ENCODE measurements at places on chromosomes 1 and 21.

DNA sequence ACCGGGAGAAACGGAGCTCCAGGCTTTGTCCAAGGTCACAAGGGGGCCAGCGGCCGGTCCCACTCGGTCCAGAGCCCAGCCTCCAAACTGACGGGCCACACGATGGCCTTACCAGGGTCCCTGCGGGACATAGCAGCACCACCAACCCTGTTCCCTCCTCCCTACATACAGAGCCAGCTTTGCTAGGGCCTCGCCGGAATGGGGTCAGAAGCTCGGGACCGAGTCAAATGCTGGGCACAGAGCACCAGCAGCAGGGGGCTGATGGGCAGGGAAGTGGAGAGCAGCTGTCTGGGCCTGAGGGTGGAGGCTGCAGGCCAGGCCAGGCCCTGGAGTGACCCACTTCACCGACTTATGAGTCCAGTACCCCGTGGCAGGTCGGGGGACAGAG, 14.9 kb upstream of the TTC39A start:
- no peak for DNase-seq

- DNase-seq: no peak
Observed at GRCh38 chr1:161359291-161359690, 8.4 kb downstream of the CFAP126 start.

GRCh38 chr1:186236921-186237320, 138.1 kb downstream of the TPR start:
- DNase-seq: no peak

DNA sequence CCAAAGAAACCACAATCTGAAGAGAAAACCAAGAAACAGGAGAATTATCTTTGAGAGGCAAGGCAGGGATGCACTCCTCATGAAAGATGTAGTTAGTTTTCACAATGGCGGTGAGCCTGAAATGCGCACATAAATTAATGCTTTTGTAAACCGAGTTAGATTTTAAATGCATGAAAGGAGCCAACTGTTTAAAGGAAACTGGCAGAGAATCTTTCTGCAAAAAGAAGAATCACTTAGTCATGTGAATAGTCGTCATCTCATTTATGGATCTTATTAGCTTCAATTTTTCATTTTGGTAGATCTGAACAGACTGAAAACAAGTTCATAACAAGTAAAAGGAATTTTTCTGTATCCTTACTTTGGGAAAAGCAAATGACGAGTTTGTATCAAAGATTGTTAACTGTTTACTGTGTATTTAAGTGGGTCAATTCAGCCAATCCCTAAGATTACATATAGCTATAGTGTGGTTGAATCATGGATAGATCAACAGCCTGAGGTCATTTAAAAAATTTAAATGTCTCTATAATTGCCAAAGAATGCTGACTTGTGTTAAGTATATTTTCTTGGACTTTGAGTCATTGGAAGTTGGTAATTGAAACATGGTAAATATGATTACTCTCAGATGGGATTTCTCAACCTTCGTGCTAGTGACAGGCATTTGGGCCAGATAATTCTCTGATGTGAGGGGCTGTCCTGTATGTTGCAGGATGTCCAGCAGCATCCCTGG, 226.6 kb upstream of the KAZN start:
- DNase-seq: no peak

- no peak for DNase-seq
Observed at GRCh38 chr1:119941392-119941791, 45.1 kb upstream of the ADAM30 start.

DNA sequence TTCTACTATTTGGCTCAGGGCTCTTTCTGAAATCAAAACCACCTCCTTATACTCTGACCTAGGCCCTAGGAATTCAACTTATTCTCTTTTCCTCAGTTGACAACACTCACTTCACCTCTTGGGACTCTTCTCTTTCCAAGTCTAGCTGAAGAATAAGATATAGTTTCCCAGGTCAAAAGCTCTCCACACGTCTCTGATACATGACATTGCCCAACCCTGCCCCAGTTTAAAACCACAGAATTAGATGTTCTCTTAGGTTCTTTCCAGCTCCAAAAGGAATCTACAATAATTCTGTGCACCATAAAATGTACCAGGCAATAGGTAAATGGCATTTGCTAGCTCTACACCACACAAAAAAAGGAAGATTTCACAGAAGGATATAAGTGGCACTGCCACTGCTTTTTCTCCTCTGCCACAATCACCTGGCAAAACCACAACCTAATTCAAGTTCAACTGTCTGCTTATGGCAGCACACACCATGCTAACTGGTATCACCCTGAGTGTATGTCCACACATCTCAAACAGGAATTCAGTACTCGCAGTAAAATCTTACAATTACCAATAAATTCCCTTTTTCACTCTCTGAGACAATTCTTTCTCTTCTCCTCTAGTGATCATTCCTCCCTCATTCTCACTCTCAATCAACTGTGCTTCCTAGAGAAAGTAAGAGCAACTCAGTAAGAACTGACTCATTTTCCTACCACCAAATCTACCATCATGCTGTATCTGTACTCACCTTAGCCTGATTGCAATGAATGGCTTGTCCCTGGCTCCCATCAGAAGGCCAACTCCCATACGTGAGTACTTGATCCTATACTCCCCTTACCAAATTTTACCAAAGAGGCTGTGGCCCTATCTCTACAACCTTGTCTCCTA, 27.3 kb downstream of the ZBTB8OS start:
- no peak for DNase-seq

- no peak for DNase-seq
Observed at GRCh38 chr1:235108185-235108593, 20.4 kb downstream of the TOMM20 start.

Data from NCI-H1436 (cell line).